HCT116 (cell line): ENCODE measurements at places on chromosomes 12 and 14. TPM values are rescaled to one million over a fixed set of nuclear protein-coding genes. Genes with fewer than 3 reads are reported as not detected.

DNA sequence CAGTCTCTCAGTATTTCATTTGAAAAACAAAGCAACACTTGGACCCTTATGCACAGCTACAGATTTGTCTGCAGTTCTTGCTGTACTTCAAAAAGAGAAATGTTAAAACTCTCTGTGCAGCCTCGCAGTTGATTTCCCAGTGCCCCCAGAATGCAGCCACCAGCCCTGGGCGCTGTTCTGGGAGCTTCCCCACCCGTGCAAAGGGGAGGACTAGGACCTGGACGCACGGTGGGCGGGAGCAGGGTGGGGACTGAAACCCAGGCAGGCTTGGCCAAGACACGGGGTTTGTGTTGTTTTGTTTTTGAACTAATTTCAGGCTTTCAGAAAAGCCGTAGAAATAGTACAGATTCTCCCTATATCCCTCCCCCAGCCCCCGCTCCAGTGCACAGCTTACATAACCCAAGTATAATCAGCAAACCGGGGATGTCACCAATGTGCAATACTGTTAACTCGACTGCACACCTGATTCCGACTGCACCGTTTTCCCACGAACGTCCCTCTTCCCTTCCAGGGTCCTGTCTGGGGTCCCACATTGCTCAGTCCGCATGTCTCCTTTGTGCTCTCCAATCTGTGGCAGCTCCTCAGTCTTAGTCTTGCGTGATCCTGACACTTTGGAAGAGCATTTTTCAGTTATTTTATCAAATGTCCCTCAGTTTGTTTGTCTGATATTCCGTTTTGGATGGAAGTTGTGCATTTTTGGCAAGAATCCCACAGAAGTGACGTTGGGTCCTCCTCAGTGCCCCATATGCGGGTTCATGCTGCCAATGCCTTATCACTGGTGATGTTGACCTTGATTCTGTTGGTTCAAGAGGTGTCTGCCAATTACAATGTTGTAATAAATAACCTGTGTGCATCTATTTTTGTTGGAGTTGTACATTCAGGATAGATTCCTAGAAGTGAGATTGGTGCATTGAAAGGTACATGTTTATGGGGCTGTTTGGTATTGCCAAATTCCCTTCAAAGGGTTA, 95.9 kb downstream of the SETD3 start:
- DNase-seq = no peak

DNA sequence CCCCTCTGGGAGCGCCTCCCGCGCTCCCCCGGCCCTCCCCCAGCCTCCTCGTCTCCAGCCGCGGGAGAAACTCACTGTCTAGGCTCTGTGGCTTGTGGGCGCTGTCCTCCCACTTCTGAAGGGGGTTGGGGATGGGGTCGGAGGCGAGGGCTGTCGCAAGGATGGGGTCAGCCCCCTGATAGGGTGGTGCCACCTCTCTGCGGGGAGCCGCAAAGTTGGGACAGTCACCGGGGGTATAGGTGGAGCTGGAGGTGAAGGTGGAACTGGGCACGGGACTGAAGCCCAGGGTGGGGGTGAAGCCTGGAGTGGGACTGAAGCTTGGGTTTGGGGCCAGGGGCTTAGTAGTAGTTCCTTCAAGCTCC, 12.2 kb downstream of the TNFRSF1A start:
- no peak for DNase-seq

DNA sequence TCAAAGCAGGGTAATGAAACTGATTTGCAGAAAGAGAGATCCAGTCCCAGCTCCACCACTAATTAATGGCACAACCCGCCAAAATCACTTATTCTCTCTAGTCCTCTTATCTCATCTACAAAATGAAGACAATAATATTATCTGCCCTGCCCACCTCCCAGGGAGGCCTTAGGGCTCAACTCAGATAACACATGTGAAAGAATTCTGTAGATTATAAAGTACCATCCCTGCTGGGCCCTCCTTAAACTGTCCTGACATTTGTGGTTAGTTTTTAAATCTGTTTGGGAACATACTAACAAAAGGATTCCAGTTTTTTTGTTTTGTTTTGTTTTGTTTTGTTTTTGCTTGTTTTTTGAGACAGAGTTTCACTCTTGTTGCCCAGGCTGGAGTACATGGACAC, 7.3 kb downstream of the POMT2 start:
- no peak for DNase-seq

DNA sequence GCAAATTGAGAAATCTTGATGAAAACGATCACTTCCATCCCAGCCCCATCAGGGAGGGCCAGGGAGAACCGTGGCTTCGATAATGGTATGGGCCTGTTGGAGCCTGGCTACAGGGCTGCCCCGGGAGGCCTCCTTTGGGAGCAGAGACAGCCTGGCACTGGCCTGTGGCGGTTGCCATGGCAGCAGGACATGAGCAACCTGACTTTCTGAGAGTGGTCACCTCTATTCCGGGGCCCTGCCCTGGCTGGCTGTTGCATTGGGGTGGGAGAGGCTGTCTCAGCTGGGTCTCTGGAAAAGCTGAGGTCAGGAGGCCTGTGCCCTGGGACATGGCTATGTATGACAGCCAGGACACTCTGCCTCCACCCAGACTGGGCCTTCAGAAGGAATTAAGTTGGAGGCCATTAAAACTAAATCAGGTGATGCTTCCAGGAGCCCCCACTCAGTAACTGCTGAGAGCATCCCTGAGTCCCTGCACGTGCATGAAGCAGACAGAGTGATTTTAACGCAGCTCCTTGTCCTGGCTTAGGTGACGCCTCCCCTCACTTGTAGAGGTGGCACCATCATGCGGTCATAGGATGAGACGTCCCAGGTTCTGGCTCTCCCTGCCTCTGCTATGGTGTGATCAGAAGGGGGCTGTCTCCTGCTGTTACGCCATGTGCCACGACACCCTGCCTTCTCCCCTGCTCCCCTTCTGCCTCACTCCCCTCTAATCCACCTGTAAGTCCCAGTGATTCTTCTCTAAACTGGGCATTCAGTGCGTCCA, 126.3 kb downstream of the SLC25A47 start:
- DNase-seq = no peak

DNA sequence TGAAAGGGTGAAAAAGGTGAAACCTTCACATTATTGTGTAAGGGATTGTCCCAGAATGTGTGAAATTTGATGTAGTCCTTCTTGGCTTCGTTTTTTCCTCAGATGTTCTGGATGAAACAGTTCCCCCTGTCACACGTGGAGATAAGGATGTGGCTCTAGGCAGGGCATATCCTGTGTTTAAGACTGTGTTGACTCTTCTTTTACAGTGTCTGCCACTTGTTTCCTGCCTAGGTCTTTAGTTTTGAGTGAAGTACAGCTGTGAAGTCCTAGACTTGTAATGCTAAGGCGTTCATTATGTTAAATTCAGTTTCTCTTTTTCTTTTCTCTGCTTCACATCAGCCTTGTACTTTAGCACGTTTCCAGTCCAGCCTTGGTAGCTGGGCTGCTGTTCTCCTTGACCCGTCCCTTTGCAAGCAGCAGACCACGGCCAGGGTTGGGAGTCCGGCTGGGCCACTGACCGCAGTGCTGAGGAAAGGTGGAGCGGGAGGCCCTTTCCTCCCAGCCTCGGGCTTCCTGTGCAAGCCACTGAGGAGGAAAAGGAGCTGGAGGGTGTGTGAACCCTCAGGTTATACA, 59.1 kb downstream of the RASSF3 start:
- DNase-seq = no peak

DNA sequence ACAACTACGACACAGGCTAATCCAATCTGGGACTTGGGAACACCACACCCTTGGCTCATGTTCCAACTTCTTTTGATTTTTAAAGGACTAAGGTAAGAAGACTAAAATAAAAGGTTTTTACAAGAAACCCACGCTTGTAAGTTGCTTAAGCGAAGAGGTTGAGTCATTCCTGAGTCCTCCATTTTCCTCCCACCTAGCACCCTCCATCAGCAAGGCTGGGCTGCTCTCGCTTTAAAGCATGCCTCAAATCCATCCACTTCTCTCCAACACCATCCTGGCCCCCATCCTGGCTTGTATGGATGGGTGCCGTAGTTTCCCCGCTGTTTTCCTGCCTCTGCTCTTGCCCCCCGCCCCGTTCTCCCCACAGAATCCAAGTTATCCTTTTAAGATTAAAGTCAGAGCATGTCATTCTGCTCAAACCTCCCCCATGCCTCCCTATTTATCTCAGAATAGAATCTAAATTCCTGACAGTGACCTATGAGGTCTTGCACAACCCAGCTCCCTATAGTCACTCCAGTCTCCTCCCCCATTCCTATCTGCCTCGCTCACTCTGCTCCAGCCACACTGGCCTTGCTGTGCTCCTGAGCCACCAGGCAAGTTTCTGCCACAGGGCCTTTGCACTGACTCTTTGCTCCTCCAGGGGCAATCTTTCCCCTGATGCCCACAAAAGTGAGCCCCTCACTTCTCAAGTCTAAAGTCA, 34.5 kb downstream of the SCARB1 start:
- no peak for DNase-seq

DNA sequence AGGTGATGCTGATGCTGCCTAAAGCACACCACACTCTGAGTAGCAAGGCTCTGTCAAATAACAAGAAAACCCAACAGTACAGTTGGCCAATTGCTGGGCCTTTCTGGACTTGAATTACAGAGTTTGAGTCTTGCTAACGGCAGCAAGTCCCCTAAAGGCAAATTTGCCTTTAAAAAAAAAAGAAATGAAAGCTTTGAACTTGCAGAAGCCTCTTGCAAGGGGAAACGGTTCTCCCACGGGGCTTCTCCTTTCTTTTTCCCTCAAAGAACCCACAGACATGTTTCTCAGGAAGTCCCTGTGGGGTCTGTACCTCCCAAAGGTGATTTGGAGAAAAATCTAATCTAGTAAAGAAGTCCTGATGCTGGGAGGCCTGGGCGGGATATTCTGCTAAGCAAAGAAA, 191.3 kb upstream of the MYL2 start:
- DNase-seq = no peak

DNA sequence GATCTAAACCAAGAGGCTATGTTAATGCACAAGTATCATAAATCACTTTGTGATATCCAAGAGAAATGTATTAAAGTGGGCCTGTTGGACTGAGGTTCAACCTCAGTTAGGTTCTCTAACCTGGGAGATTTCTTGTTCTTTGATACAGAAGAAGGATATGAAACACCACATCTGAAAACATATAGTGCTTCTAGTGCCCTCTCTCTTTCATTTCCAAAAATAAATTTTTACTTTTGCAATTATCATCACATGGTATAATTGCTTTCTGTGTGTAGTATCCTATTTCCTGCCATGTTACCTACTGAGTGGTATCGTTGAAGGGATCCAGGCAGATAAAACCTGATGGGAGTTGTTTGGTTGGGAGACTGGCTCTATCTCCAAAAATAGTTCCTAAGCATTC, 264.9 kb downstream of the CCER1 start:
- no peak for DNase-seq

DNA sequence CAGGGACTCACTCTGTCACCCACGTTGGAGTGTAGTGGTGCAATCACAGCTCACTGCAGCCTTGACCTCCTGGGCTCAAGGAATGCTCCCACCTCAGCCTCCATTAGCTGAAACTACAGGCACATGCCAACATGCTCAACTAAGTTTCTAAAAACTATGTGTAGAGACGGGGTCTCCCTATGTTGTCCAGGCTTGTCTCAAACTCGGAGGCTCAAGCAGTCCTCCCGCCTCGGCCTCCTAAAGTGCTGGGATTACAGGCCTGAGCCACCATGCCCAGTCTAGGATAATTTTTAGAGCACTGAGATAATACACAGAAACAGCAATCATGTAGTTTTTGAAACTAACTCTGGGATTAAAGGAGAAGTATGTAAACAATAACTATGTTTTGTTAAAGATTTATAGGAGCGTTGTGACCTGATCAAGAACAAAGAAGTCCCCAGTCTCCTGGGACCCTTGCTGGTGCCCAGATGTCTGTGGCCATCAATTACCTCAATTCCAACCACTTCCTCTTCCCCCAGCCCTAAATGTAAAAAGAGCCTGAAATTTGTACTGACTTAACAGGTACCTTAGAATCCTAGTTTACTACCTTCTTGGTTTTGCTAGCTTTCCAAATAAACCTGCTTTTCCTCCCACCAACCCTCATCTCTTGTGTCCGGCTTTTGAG, 28.9 kb upstream of the EGLN3 start:
- no peak for DNase-seq

- no peak for DNase-seq
These were observed 25.5 kb upstream of the KCNK10 start for GRCh38 chr14:88348546-88348945.

- no peak for DNase-seq
These were observed at the start of gene HPD for GRCh38 chr12:121858662-121859572. Gene HPD (minus strand): TSS chr12:121858859. CDS start chr12:121858823, 36 bp downstream.

DNA sequence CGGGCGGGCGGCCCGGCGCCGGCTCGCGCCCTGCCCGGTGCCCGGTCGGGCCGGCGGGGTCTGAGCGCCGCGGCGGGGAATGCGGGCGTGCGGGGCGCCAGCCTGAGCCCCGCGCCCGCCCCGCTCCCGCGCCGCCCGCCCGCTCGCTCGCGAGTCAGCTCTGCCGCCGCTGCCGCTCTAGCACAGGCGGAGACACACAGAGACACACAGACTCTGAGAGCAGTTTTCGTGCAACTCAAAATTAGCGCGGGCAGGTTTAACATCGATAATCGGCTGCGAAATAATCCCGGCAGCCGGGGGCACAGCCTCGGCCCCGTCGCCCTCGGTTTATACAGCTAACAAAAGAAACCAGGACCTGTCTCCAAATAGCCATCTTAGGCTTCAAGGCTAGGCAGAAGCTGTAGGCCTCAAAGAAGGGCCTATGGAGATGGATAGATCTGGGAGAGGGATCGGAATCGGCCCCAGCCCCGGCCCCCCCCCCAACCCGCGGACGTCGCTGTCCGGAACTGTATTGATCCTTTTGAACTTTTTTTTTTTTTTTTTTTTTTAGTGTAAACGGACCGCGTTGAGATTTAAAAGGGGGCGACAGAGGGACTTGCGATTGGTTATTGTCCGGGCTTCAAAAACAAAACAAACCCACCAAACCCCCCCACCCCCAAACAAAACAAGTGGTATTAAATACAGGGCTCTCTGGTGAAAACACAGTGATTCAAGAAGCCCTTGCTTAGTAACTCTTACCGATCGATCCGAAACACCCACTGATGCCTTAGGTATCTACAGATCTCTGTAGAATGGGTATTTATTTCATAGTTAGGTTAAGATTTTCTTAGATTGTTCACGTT, 1.1 kb downstream of the ARID2 start:
- no peak for DNase-seq

- no peak for DNase-seq
These were observed 126.4 kb downstream of the PIWIL1 start for GRCh38 chr12:130463818-130464670.

COCH gene
- 6.7 TPM for total RNA-seq

FGF6 gene
- total RNA-seq = not detected

FGD4 gene
- 7.7 TPM for total RNA-seq

TBC1D30 gene
- 24.1 TPM for total RNA-seq

DACT1 gene
- 1.6 TPM for total RNA-seq

CAPRIN2 gene
- 30.8 TPM for total RNA-seq

GLIPR1L1 gene
- total RNA-seq = not detected

FAM222A gene
- 3.7 TPM for total RNA-seq
